ENCODE measurements at places on chromosomes 11 and 22. TPM values are rescaled to one million over a fixed set of nuclear protein-coding genes. Genes with fewer than 3 reads are reported as not detected.

DNA sequence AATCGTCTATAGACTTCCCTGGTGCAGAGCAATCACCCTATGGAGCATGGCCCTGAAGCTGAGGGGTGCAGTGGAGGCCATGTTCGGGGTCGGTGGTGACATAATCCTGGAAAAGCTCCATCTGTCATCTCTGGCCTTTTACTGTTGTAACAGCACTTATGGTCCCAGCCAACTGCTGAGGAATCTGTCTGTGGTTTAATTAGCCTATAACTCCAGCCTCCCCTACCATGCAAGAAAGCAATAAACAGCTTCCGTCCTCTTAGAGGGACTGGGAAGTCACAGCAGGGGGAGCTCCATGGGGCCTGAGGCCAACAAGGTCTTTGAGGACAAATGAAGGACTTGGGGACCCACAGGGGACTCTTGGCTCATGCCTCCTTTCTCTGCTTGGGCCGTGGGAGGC, 159.1 kb upstream of the NECTIN1 start:
- no peak for DNase-seq

- DNase-seq, result no peak
Measured at GRCh38 chr11:35927682-35928081, 16.2 kb upstream of the LDLRAD3 start.

DNA sequence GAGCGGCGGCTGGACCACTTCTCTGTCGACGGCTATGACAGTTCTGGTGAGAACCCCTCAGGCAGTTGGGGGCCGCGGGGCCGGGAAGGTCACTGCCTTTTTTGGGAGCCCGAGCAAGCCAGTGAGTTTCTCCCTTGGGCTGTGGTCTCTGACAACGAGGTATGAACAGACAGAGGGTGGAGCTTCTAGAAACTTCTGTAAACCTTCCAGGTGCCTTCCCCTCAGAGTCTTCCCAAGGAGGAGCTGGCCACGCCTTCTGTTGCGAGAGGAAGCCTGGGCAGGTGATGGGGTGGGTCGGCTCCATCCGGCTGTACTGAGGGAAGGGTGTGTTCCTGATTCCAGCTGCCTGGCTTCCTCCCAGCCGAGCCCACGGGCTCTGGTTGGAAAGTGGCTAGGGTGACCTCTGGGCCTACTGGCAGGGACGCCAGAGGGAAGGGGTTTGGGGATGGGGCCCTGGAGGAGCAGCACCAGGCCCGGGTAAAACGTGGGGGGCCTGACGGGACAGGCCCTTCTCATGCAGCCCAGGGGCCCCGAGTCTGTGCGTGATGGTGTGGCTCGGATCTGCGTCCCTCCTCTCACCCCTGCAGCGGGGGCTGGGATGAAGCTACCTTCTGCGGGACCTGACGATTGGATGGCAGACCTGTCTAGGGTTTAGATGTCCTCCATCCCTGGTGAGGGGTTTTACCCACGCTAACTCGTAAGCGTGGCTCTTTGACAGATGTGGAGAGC, 110.8 kb downstream of the KCNQ1OT1 start:
- no peak for DNase-seq

- DNase-seq, result no peak
Measured at GRCh38 chr11:107711861-107712755, at the start of gene SLN. Gene SLN, minus strand, starts transcription at chr11:107712056.

DNA sequence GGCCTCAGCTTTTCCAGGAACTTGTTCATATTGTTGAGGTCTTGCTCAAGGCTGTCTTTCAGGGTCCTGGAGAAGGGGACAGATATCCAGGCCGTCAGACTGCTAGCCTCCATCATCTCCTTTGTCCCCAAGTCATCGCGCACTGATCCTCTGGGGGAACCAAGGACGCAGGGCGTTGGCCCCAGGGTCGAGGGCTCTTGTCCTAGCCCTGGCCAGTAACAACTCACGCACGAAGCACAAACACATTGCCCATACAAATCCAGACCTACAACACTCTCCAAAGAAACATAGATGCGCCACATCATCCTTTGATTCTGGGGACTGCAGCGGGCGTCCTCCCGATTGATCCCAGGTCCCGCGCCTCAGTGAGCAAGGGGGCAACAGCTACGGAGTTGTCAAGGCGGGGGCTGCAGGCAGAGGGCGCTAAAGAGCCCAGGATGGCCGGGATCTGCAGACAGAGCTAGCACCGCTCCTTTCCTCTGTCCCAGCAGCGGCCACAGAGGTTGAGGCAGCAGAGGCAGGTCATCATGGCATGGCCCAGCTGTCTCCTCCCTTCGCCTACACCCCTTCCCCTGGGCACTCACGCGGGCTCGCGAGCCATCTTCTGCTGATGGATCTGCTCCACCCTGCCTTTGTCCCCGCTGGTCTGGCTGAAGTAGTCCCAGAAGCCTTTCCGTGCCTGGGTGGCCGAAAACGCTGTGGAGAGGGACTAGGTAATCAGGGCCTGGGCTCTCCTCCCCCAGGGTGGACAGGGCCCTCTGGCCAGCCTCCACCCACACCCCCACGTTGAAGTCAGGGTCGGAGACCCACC, 472 bp downstream of the APOA5 start:
- DNase-seq, result peak; percentile 60

GRCh38 chr11:63551091-63551888, 11.9 kb downstream of the PLAAT2 start:
- DNase-seq, result peak; percentile 85

DNA sequence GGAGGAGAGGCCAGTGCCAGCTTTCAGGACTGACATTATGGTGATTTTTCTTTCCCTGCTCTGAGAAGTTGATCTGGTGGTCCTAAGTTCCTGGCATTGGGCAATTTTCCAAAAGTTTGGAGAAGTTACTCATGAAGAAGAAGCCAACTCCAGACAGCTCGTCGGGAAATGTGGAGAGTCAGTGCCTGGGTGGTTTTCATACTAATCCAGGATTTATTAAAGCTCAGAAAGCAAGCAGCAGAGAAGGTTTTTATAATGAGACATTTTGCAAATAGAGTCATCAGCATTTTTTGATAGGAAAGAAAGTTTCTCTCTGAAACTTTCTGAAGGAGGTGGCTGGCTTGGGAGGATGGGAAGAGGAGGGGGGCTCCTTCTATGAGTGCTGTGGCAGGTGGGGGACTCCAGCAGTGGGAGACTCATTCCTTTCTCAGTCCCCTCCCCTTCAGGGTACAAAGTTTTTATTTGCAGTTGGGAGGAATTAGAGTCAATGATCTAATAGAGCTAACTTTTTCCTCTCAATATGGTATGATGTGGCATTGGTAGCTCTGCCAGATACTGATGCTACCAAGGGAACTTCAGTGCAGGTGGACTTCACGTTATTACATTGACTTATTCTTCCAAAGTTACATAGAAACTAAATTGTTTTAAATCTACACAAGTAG, 55.4 kb downstream of the LIF start:
- peak; percentile 44 for DNase-seq

The OR2AT4 gene
- total RNA-seq, result not detected

DNA sequence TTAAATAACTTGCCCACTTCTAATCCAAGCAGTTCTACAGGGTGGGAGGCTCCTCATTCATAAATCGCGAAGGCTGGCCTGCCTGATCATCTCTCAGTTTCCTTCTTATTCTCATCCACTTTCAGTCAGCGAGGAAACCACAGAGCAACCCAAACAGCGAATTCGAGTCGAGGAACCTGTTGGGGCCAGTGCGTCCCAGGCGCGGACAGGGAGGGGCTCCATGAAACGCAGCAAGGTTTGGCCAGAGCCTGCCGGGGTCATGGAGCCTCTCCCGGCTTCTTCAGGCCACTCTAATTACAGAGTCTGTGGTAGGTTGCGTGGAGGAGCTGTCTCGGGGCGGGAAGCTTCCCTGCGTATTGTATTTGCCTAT, 741 bp upstream of the NAV2 start:
- DNase-seq, result no peak

The PTPRCAP gene
- total RNA-seq, result 0.38 TPM

The MIAT gene
- 0.17 TPM for total RNA-seq

The OR8G5 gene
- total RNA-seq, result not detected

The OR5B3 gene
- total RNA-seq, result not detected

The OR5A1 gene
- total RNA-seq, result not detected

The KRTAP5-11 gene
- not detected for total RNA-seq

The OLFML1 gene
- not detected for total RNA-seq

The SLCO2B1 gene
- not detected for total RNA-seq

- no peak for DNase-seq
Measured at GRCh38 chr11:8822469-8822868, 88.5 kb upstream of the AKIP1 start.

The MPST gene
- total RNA-seq, result 46.4 TPM

- no peak for DNase-seq
Measured at GRCh38 chr11:108144615-108145014, 23.2 kb downstream of the ACAT1 start.

DNA sequence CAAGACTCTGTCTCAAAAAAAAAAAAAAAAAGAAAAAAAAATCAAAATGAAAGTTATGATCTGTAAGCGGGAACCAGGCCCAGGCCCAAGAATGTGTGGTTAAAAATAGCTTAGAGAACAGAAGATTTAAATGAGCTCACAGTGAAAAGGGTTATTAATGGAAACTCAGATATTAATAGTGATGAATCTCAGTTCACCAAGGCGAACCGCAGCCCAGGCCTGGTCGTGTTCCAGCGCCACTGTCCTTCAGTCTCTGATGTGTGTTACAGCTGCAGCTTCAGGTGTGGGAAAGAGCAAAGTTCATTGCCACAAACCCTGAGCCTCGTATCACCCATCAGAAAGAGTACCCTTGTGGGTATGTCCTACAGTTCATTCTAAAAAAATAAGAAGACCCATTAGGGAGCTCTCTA, 107.1 kb downstream of the GAB2 start:
- peak; percentile 45 for DNase-seq

The RFPL3 gene
- not detected for total RNA-seq

GRCh38 chr11:15617126-15617525, 502.4 kb downstream of the INSC start:
- DNase-seq, result no peak

- no peak for DNase-seq
Measured at GRCh38 chr22:35352214-35353111, 28.4 kb upstream of the HMOX1 start.

- no peak for DNase-seq
Measured at GRCh38 chr11:3207526-3208189, 11.0 kb downstream of the MRGPRG start.

GRCh38 chr11:26017322-26017860, 314.5 kb upstream of the ANO3 start:
- no peak for DNase-seq

DNA sequence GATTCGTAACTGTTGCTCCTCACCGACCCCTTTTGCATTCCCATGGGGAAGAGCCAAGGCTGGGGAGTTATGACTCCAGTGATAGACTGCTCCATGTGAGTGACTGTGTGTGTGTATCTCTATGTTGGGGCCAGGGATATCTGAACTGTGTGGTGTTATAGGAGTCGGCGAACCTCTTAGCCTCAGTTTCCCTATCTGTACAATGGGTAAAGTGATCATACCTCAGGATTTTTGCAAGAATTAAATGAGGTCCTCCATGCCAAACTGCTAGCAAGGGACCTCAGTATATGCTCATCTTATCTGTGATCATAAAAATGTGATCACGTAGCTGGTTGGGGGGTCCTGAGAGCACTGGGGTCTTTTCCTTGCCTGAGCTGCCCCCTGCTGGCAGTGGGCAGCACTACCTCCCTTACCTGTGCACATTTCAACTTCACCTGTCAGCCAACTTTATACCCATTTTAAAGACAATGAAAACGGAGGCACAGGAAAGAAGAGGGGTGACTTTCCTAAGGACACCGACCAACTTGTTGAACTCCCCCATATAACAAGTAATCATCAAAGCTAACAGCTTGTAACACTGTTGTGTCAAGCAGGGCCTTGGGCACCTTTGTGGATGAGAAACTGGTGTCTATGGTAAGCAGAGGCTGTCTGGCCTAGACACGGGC, 1.4 kb upstream of the DPP3 start:
- DNase-seq, result no peak
